Bronchial epithelial cell (primary cell): ENCODE measurements at places on chromosomes 7 and 10. TPM values are rescaled to one million over a fixed set of nuclear protein-coding genes. Genes with fewer than 3 reads are reported as not detected.

GRCh38 chr10:133165556-133166503 lies 5.8 kb downstream of the KNDC1 start:
- no peak for DNase-seq

DNA sequence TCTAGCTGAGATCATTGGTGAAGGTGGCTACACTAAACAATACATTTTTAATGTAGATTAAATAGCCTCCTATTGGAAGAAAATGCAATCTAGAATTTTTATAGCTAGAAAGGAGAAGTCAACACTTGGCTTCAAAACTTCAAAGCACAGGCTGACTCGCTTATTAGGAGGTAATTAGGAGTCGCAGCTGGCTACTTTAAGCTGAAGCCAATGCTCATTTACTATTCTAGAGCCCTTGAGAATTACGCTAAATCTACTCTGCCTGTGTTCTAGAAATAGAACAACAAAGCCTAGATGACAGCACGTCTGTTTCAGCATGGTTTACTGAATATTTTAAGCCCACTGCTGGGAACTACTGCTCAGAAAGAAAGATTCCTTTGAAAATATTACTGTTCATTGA lies 101.6 kb upstream of the EEPD1 start:
- no peak for DNase-seq

DNA sequence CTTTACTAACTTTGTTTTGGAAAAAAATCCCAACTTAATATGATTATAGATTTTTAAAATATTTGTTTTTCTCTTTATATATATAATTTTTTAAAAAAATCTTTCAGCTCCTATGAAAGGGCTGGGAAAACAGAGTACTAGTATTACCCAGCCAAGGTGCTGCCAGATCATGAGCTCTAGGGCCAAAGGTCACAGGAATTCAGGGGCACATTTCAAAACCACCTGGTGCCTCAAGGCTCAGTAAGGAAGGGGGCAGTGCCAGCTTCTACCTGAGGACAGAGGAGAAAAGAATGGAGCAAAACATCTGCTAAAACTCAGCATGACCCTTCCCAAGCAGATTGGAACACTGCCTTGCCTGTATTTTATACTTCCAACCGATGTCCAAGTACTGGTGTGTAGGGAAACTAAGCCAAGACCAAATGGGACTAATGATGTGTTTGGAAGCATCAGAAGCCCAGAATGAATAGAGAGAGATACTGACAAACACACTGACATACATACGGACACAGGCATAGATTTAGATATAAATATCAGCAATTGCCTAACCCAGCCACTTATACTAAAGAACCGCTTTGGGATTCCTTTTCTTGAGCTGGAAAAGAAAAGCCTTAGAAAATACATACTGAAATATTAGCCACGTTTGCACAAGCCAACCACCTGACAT lies 667.3 kb downstream of the PARD3 start:
- no peak for DNase-seq

DNA sequence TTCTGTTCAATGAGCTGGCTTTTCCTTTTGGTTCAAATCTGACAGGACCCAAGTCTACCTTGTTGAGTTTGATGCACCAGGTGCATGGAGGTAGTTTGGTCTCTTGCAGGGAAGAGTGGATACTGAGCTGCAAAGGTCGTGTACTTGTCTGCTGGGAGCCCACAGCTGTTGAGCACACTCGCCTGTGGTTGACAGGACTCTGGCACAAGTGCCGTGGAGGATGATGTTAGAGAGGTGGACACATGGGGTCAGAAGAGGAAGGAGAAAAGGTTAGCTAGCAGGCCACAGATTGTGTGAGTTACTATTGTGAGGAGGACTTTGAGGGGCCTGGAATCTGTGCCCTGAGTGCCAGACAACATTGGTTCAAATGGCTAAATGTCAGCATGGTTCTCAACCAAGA lies 197.3 kb downstream of the CREB5 start:
- DNase-seq, result no peak

- DNase-seq, result no peak
Observed at GRCh38 chr7:81761821-81762220, 8.0 kb downstream of the HGF start.

DNA sequence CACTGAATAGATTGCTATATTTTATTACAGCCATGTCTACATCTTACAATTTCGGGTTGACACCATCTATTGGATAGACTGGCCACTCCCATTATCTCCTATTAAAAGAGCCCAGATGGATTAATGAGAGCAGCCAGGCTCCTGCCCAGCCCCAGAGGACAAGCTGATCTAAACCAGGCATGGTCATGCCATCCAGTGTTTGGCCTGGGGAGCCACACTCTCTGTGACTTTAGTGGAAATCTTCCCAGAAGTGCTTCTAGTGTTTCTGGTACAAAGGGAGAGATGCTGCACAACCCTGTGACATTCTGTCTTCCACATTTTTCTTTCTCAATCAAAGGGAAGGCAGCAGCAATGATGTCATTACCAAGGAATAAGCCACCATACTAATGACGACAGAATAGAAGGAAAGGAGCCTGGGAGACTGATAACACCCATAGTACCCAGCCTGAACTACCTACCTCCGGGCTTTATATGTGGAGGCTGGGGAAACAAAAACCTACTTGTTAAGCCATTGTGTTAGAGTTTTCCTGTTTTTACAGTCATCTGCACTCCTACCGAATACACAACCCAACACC lies 5.0 kb downstream of the NEBL start:
- no peak for DNase-seq

DNA sequence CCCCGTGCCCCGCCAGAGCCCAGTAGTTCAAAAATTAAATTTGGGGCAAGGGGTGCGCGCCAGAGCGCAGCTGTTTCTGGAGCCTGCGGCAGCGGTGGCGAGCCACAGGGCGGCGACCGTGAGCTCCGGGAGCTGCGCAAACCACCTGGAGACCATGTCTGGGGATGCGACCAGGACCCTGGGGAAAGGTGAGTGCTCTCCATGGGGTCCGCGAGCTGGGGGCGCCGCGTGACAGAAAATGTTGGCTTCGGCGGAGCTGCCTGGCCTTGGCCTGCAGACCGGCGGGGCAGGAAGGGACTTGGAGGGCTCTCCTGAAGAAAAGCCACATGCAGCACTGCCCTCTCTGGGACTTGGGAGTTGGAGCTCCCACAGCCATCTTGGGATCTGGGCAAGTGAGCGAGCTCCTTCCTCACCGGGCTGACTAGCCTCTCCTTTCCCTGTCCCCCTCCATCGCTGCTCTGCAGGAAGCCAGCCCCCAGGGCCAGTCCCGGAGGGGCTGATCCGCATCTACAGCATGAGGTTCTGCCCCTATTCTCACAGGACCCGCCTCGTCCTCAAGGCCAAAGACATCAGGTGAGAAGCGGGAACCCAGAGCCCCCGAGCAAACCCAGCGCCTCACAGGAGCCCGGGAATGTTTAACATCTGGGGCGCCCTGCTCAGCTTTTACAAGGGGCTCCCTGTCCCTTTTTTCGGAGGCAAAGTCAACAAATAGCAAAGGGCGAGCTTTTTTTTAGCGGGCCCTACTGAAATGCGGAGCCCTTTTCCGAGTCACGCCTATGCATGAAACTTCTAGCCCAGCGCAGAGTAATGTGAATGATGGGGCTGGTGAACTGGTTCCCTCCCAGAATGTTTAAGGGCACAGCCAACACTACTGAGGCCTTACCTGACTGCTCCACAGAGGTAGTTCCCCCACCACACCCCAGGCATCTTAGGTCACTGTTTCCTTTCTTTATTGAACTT lies 6.1 kb downstream of the GSTO2 start:
- peak; percentile 58 for DNase-seq

- DNase-seq, result peak; percentile 85
Observed at GRCh38 chr10:73117976-73118743, 7.9 kb downstream of the NUDT13 start.

DNA sequence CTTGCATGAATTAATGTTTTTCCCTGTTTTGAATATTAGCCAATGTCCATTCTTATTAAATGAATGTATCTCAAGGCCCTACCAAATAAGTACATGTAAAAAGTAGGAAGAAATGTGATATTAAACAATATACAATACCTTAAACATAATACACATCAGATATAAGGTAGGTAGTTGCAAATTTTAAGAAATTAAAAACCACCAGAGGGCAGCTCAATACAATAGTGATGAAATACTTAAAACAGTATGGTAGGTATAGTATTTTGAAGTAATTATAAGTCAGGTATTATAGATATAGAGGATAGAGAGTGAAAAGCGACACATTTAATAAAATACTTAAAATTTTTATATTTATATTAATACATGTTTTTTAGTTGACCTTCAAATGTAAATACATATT lies 43.6 kb upstream of the CDK14 start:
- DNase-seq, result peak; percentile 57

DNA sequence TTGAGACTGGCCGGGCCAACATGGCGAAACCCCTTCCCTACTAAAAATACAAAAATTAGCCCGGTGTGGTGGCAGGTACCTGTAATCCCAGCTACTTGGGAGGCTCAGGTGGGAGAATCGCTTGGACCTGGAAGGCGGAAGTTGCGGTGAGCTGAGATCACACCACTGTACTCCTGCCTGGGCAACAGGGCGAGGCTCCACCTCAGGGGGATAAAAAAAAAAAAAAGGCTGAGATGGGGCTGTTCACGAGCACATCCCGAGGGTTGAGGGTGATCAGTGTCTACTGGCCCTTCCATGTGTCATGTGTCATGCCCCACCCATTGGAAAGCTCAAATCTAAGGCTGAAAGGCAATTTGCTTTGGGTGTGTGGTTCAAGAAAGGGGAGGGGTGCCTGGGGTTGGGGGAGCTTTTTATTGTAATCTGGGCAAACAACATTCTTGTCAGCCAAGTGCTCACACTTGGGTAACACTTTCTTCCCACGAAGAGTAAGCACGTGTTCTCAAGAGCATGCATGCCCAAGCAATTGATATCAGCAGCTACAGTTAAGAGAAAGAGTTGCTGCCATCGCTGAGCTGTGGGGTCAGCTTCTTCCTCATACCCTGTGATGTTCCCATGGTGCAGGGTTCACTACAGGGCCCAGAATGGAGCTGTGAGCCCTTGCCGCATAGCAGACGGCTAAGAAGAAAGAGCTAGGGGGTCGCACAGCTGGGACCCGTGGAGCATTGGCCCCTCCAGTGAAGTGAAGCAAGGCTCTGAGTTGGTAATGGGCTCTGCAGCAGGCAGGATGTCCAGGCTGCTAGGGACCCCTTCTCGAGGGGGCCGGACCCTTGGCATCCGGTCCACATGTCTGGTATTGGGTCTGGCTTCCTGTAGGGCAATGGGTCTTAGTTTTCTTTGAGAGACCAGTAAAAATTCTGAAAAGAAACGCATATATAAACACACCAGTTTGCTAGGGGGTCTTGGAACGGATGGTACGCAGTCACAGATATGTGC lies 9.9 kb upstream of the ACSL5 start:
- DNase-seq, result no peak

- DNase-seq, result no peak
Observed at GRCh38 chr7:141949021-141949420, 2.2 kb upstream of the CLEC5A start.

GRCh38 chr7:143391462-143392404 lies 10.6 kb downstream of the ZYX start:
- DNase-seq, result no peak

- no peak for DNase-seq
Observed at GRCh38 chr7:64651632-64652165, 14.2 kb upstream of the ZNF107 start.

DNA sequence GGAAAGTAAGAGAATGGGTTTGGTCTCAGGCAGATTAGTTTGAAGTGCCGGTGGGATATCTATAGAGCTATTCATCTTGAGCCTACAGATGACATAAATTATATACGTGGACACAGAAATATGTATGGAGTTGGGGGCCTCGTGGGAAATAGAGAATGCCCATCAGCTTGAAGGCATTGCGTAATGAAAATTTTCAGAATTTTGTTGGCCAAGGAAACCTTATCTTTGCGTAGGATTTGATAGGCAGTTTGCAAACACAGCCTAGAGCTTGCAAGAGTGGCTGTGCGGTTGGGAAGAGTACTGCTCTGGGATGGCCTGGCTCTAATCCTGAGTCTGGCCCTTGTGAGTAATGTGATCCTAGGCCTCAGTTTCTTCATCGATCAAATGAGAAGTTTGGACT lies 32.3 kb downstream of the MCM10 start:
- DNase-seq, result no peak

DNA sequence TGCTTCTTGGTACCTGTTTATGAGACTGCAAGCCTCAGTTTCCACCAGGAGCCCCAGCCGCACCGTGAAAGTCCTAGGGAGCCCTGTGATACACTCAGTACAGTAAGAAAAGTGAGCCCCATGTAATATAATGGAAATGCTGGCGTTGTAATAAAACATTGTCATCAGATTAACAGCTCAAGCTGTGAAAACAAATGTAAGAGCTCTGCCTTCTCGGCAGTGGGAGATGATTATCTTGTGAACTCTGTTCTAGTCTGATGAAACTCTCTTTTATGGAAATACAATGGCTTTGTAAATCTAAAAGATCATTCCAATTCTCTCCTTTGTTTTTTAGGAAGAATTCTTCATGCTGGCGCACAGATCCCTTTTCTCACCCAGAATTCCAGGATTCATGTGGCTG lies 299.9 kb downstream of the ABCA13 start:
- DNase-seq, result no peak

- no peak for DNase-seq
Observed at GRCh38 chr7:70568674-70569334, 563.1 kb upstream of the GALNT17 start.

GRCh38 chr10:119120413-119120867 lies 16.5 kb downstream of the DENND10 start:
- DNase-seq, result no peak

ADAM8 gene
- 34.2 and 41.6 TPM in 2 replicates for total RNA-seq

CCNJ gene
- total RNA-seq, result 10.1 and 10.5 TPM in 2 replicates

GHRHR gene
- total RNA-seq, result not detected in 2 replicates
